ENCODE measurements at places on chromosomes 3 and 15.

- DNase-seq, result no peak
Measured at GRCh38 chr3:8729479-8729878, 4.1 kb upstream of the CAV3 start.

- DNase-seq, result no peak
Measured at GRCh38 chr3:126782536-126782935, 78.5 kb downstream of the CHCHD6 start.

- no peak for DNase-seq
Measured at GRCh38 chr15:83767741-83768140, 113.8 kb downstream of the ADAMTSL3 start.

DNA sequence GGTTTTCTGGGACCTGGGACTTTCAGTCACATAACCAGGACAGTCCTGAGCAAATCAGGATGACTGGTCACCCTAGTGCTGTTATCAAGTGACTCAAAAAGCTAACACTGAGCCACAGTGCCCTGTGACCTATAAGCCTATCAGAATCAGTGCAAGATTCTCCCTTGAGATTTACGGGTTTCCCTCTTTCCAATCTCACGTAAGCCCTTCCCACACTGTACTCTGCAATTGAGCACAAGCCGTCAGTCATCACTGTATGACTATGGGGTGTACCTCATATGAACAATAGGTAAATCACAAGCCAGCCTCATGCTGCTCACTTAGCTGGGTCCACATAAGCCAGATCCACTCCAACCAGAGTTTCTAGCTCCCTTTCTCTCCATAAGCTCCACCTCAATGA is 21.0 kb upstream of the CLDN18 start:
- no peak for DNase-seq

GRCh38 chr3:42507252-42507651 is 4.8 kb downstream of the VIPR1 start:
- DNase-seq, result no peak

- DNase-seq, result no peak
Measured at GRCh38 chr15:73862276-73862675, 11.1 kb upstream of the TBC1D21 start.

GRCh38 chr15:64423970-64424369 is 36.3 kb downstream of the TRIP4 start:
- no peak for DNase-seq

- DNase-seq, result no peak
Measured at GRCh38 chr3:186921578-186921977, 8.7 kb upstream of the ST6GAL1 start.

GRCh38 chr15:57769266-57769665 is 62.8 kb downstream of the POLR2M start:
- no peak for DNase-seq

- no peak for DNase-seq
Measured at GRCh38 chr3:45664578-45664977, 24.6 kb upstream of the SACM1L start.

GRCh38 chr3:44355362-44356033 is 16.9 kb downstream of the TCAIM start:
- DNase-seq, result peak; percentile 49

All from SHP77 treated with DMSO at 0.1 percent for 48 hours (cell line).